ENCODE measurements at places on chromosomes 1 and 21. TPM values are rescaled to one million over a fixed set of nuclear protein-coding genes. Genes with fewer than 3 reads are reported as not detected.

DNA sequence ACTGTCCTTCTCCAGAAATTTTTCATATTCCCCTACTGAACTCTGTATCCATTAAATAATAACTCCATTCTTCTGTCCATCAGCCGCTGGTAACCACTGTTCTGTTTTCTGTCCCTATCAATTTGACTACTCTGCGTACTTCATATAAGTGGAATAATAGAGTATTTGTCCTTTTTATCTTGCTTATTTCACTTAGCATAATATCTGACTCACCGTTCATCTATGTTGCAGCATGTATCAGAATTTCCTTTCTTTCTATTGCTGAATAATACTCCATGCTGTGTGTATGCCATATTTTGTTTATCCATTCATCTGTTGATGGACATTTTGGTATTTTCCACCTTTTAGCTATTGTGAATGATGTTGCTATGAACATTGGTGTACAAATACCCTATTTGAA is 71.9 kb downstream of the CEP350 start:
- no peak for DNase-seq

DNA sequence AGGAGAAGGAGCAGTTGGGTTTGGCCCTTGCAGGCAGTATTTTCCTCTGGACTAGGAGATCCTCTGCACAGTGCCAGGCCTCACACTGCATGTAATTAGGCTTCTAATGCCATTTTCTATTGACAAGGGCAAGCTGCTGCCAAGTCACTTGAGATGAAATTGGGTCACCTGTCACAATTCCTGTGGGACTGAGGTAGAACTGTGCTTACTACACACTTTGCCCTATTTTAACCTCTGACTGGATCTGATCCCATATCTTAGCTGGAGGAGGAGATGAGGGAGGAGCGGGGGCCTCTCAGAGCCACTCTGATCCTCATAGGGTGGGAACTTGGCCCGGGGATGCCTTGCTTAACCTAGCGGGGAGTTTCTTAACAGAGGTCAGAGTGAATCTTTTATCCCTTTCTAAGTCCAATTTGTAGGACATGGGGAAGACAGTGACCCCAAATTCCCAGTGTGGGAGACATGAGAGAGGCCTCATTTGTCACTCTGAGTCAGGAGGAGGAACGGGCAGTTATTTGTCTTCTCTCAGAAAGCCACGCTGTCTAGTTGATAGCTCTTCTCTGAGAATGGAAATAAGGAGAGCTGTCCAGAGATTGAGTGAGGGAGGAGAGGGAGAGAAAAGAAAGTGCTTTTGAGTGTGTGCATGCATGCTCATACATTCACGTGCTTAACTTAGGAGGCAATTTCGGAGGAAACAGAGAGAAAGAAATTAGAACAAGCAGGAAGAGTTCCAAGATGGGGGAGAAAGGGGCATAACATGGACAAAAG is 121.3 kb downstream of the CACNA1E start:
- DNase-seq = no peak

DNA sequence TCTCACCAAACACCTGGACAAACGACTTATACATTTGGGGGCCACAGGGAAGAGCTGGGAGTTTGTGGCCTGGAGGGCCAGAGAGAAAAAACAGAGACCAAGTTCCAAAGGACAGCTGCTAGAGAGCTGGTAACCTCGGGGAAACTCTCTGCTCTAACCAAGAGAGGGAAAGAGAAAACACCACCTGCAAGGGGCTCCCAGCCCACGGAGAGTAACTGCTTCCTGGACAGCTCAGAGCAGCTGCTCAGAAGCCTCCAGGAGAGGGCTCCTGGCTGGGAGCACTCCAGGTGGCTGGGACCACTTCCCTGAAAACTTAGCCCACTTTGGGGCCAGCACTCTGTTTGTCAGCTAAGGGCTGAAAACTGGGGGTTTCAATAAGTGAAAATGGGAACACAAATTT is 154.8 kb upstream of the GRIK3 start:
- no peak for DNase-seq

DNA sequence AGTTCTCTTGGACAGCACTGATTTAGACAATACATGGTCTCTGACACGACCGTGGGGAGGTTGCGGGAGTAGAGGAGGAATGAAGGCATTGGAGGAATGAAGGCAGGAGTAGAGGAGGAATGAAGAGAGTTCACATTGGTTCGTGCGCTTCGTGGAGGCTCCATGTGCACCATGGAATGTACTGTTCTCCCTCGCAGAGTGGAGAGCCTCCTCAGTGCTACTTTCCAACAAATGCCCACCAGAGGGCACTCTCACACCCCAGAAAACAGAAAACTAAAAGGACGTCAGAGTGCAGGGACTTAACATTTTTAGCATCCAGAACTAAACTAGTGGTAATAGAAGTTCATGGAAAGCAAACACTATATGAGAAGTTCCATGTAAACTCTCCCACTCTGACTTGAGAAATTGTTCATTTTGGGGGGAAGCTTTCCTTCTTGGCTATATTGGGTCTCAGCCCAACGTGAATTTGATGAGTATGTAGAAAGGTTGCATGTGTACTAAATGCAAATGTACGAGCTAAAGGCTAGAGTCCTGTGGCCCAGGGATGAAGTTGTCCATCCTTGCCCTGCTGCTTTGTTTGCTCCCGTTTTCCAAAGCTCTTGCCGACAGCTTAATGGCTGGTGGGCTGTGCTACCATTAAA is 211.6 kb downstream of the LMX1A start:
- peak; percentile 58 for DNase-seq

DNA sequence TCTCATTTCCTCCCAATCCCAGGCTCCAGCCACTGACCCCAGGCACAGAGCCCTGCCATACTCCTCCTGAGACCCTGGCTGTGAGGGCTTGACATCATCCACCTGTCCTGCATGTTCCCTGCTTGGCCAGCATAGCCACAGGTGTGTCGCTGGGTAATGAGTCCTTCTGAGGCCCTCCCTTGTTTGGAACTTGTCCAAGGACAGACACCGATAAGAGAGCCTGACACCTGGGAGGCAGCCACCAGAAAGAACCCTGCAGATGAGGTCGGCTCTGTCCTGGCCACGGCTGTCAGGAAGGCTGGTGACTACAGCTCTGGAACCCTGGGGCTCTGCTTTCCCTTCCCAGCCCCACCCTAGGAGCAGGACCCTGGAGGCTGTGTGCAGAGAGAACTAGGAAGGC is 34.6 kb downstream of the TMEM63A start:
- no peak for DNase-seq

- no peak for DNase-seq
Observed at GRCh38 chr1:1203561-1204424, 2.6 kb downstream of the TNFRSF18 start.

DNA sequence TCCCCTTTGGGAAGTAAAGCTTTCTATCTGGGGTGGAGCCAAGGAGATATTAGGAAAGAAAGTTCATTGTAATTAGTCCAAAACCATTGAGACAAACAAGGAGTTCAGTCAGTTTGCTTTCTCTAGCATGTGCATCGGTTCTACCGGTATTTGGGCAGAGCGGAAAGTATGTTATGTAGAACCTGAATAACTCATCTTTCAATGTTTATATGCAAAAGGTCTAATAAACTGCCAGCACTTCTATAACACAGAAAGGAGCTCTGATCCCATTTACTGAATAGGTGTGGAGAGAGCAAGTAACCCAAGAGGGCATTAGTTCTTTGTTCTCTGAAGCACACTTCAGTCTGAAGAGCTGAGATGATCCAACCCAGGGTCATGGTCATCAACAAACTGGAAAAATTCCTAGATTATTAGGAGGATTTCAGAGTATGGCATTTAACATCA is 3.5 kb downstream of the TGFB2 start:
- DNase-seq = no peak

DNA sequence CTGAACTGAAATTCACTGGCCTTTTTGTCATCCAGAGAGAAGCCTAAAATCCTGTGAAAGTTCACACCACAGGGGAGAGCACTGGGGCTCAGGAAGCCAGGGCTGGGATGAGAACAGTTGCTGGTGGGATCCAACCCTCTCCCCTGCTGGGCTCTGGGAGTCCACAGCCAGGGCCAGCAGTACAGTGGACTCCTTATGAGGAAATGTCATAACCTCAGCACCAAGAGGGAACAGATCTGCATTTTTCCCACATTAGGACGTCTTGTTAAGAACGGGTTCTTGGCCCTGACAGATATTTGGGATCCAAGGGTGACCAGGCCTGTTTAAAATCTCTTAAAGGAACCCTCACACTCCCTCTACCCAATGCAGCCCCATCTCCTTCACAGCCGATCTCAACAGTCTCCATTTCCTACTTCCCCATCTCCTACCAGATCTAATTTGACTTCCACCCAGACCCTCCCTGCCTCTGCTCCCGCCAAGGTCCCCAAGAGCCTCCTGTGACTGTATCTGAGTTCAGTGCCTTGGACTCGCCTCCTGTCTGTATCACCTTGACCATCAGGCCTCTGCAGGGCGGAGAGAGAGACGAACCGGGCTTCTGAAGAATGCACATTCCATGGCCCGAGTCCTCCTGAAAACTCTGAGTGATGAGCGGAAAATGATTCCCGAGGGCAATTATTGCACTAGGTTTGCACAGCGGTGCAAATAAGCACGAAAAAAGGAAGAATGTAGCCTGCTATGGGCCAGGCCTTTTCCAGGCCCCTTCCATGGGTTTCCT is 159.9 kb downstream of the TRABD2B start:
- DNase-seq = no peak

DNA sequence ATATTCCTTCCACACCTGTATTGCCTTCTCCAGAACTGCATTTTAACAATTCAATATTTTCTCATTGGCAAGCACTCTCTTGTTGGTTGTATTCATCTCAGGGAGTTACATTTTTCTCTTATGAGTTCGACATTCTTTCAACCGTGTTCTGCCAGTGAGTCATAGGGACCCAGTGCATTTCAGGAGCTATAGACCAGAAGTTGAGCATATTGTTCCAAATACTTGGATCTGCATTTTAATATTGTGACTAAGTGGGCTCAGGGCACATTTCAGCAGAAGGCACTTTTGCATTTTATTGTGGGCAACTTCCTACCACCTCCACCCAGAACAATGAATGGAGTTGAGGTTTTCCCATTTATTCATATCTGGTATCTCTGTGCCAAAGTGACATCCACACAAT is 132.8 kb downstream of the TNFSF18 start:
- DNase-seq = no peak

GRCh38 chr21:25402134-25402961 is 204.9 kb downstream of the MRPL39 start:
- no peak for DNase-seq

DNA sequence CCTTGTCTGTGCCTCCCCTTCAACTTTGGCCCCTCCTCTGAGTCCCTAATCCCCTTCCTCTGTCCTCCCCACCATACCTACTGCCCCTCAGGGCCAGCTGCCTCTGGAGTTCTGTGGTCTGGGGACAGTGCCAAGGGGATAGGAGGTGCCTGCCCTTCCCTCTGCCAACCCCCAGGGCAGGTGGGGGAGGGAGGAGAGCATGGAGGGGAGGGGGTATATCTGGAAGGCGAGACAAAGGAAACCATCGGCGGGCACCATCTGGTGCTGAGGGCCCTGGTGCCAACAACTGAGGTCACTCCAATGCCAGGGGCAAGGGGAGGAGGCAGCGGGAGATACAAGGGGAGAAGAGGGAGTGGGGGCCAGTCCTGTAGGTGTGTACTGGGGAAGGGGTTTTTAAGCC is 9.6 kb downstream of the RAB25 start:
- DNase-seq = no peak

DNA sequence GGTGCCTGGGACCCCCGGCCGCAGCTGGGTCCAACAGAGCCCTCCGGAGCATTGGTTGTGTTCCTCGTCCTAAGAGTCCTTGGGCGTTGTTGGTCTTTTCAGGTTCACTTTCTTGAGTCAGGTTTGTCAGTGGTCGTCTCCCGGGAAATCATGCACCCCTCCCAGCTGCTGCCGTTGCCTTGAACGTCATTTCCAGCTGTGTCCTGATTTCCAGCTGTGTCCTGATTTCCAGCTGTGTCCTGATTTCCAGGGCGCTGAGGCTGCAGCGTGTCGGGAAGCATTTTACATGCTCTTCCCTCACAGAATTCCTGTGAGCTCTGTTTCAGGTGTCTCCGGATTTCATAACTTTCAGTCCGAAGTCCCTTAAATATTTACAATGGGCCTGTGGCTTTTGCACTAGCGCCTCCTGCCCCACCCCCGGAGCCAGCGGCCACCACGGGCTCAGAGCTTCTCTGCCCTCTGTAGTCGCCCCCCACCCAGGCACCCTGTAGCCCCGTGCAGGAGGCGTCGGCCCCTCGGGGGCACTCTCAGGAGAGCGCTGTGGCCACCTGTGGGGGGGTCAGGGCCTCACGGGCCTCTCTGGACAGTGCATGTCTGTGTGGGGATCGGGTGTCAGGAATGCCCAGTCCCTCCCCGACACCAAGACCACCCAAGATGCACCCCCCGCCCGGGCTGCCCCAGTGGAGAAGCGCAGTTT is 66.7 kb downstream of the COL18A1 start:
- DNase-seq = peak; percentile 61

DNA sequence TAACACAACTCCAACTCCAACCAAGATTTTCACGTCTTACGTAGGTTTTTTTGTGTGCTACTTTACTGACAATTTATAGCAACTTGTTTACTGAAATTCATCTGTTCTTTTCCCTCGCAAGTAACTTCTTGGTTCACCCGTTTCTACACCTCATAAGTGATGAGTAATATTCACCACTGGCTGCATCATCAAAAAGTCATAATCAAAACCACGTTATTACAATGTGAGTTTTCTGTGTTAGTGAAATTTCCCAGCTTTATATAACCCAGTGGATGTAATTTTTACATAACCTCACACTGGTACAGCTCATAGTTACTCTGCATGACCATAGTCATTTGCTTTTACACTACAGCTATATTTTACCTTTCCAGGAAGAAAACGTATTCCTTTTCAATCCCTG is 401.1 kb upstream of the LYPLAL1 start:
- no peak for DNase-seq

Gene ZNF644
- polyA plus RNA-seq = 6.8 TPM

Gene TESK2
- polyA plus RNA-seq = 3.8 TPM

Gene KISS1
- polyA plus RNA-seq = not detected

Gene SAMD11
- 0.51 TPM for polyA plus RNA-seq

Gene UQCRHL
- 0.50 TPM for polyA plus RNA-seq

Gene KCNJ9
- not detected for polyA plus RNA-seq

Gene MCOLN2
- polyA plus RNA-seq = not detected

Gene RXRG
- 0.44 TPM for polyA plus RNA-seq

Gene CYP4Z1
- 0.21 TPM for polyA plus RNA-seq
